ENCODE measurements at places on chromosomes 16 and 17. TPM values are rescaled to one million over a fixed set of nuclear protein-coding genes. Genes with fewer than 3 reads are reported as not detected.

Gene ALDOC
- 36.3 TPM for total RNA-seq

Gene HEATR3
- total RNA-seq: 14.8 TPM

Gene CLEC18B
- total RNA-seq: not detected

Gene DLX4
- not detected for total RNA-seq

Gene HSDL1
- 12.5 TPM for total RNA-seq

Gene MPO
- 0.09 TPM for total RNA-seq

Gene GFAP
- total RNA-seq: not detected

Gene FOXF1
- total RNA-seq: 1.6 TPM

Gene TEKT5
- not detected for total RNA-seq

Gene OR4D1
- not detected for total RNA-seq

Gene ATP2C2
- total RNA-seq: not detected

Gene ITGB3
- 22.0 TPM for total RNA-seq

Gene GUCY2D
- total RNA-seq: not detected

Gene MYH2
- not detected for total RNA-seq

Gene TMEM204
- 5.0 TPM for total RNA-seq

Gene ABCC11
- total RNA-seq: 0.09 TPM

Data from fibroblast of the aortic adventitia (primary cell).